ENCODE measurements at places on chromosomes 1 and 21.
A peak's percentile ranks its signal among the peaks of the same experiment; 100 is the strongest.

DNA sequence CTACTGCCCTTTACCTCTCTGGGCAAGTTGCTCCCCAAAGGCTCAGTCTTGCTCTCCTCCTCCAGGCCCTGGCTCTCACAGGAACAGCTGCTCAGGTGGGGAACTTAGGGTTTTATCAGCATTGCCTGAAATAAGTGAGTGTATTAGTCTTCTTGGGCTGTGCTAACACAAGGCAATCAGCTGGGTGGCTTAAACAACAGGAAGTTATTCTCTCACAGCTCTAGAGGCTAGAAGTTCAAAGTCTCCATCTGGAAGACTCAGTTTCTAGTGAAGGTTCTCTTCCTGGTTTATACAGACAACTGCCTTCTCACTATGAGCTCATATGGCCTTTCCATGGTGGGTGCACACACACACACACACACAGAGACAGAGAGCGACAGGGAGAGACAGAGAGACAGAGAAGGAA, 2.8 kb upstream of the CD1C start:
- DNase-seq: peak; percentile 4

- DNase-seq: no peak
These were observed 3.8 kb downstream of the OR10K2 start for GRCh38 chr1:158422212-158422611.

DNA sequence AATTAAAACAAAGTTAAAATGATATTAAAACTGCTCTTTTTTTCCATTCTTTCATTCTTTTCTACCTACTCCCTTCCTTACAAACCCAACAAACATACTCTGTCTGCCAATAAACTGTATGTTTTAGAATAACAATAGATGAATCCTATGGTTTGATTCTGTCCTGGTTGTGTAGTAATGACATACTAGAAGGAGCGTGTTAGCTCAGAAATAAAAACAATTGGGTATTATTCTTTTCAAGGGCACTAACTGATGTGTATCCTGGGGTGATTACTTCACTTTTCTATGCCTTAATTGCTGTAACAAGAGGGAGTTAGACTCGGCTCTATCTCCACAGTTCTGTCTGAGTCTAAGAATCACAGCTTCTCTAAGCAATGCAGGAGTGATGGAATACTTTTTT, 194.4 kb downstream of the GIPC2 start:
- no peak for DNase-seq

GRCh38 chr1:162991444-162991843, 77.7 kb upstream of the RGS4 start:
- no peak for DNase-seq

DNA sequence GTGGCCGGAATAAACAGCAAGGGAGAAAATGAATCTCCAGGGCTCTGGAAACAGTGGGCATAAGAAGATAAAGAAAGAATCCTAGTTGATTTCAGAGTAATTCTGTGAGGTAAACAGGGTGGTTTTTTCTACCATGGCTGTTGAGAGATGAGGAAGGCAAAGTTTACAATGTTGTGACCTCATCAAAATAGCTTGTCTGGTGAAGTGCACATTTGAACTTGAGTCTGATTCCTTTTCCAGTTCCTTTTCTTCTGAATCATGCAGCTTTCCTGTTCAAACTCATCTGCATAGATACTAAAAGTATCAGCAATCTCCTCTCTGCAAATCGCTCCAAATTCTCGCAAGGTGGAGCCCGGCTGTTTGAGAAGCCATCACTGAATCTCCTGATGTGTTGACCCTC, 161.7 kb downstream of the PLPP3 start:
- DNase-seq: no peak

- DNase-seq: no peak
These were observed 3.6 kb downstream of the CTBS start for GRCh38 chr1:84570436-84571149.

DNA sequence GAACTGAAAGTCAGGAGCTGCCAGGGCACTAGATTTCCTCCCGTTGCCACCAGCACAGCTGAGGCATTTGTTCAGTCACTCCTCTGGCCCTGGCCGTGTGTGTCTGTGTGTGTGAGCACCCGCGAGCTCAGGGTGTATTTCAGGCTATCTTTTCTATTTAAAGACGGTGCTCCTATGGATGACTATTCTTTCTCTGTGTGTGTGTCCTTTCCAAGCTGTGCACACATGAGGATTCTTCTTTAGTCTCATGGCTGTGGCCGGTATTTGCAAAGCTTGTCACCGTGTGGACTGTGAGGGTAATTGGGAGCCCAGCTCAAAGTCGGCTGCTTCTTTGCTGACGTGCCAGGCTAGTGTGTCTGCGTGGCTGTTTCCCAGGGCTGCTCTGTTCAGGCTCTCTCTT, 3.0 kb upstream of the KCND3 start:
- no peak for DNase-seq

DNA sequence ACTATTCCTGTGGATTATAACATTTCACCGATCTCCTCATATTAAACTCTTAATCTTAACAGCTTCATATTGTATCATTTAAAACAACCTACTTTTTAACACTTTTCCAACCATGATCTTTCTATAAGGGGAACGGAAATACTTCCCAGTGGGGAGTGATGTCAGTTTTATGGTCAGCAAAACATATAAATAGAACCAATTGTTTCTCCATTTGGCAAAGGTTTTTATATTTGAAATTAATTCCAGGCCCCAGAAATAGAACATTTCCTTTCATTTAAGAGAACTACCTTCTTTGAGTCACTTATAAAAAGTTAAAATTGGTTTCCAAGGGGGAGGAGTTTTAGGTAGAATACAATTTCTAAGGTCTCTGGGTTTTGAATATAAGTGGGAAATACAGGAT, 189.6 kb downstream of the TGFBR3 start:
- no peak for DNase-seq

DNA sequence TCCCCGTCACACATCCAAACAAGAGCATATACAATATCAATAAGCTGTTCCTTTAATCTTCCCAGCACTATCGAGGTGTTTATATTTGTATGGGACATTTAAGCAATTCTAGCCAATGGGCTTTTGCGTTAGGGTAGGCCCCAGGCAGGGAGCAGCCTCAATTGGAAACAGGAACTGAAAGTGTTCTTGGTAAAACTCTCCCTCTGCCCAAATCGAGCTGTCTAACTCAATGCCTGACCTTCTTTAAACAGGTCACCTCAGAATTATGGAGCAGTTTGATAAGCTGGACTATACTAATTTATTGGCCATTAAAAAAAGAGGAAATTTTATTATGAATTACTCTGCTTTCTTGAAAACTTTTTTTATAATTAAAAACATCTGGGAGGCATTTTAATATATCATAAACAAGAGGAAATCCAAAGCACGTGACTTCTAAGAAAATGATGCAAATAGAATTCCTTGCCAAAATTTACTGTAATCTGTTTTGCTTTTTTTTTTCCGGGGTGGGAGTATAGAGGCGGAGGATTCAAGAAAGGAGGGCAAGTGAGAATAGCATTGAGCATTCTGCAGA, 498.1 kb downstream of the LMO4 start:
- DNase-seq: peak; percentile 76

DNA sequence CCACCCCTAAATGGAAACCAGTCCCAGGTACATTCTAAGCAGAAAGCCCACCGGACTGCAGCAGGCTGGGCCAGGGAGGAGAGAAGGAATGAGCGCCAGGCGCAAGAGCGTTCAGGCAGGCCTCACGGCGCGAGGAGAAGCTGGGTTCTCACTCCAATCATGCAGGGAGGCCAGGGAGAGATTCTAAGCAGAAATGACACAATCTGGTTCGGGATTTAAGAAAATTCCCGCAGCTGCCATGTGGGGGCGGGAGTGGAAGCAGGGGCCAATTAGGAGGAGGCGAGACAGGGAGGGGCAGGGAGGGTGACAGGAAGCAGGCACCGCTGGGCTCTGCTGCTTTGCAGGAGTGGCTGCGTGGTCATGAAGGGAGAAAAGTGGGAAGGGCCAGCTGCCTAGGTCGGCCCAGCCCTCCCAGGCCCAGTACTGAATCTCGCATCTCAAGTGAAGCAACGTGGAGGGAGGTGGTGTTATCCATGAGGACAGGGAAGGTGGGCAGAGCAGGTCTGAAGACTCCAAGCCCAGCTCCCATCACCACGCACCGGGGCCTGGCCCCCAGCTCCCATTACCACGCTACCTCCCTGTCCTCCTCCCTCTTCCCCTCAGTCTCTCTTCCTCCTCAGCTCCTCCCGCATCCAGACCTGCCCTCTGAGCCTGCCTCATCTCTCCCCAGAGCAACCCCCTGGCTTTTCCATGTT, 11.8 kb downstream of the NPHP4 start:
- peak; percentile 66 for DNase-seq

DNA sequence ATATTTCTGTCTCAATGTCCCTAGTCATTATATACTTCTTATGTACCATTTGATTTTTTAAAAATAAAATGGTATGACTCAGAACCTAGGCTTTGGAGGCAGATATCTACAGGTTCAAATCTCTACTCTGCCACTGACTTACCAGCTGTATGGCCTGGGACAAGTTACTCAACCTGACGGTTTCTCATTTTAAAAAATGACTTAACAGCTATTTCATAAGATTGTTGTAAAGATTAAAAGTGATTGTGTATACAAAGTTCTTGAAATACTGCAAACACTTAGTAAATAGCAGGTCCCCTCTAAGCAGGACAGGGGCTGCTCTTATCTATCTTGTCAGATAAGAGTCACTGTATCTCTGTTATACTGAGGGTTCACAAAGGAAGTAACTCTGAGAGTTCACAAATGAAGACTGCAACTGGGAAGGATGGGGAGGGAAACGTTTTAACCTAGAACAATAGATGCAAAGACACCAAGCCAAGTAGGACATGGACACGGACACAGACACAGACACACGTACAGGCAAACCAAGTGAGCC, 2.6 kb downstream of the BCAR3 start:
- DNase-seq: peak; percentile 43
